Activated CD8-positive, alpha-beta memory T cell treated with anti-CD3 and anti-CD28 coated beads, Interleukin-2, amount 50 U/mL, for 4 hours (primary cell): ENCODE measurements at places on chromosomes 7 and 10.

- no peak for DNase-seq
These were observed 169.6 kb downstream of the POM121L12 start for GRCh38 chr7:53205006-53205405.

DNA sequence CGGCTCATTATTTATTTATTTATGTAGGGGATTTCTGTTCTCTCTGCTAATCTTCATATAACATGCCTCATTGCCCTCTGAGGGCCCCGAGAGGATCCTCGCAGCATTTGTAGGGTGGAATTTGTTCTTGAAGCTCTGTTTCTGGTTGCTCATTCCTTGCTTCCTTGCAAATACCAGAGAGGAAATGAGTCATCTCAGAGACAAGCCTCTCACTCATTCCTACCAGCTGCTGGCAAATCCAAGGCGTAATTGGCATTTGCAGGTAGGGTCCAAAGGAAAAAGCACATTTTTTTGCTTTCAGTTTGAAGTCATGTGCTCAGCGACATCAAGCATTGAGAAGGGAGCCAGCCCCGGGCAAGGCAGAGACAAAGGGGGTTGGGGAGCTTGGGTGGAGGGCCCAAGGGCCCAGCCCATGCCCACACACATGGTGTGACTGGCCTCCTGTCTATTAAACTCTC lies 501.6 kb downstream of the GALNT17 start:
- no peak for DNase-seq

DNA sequence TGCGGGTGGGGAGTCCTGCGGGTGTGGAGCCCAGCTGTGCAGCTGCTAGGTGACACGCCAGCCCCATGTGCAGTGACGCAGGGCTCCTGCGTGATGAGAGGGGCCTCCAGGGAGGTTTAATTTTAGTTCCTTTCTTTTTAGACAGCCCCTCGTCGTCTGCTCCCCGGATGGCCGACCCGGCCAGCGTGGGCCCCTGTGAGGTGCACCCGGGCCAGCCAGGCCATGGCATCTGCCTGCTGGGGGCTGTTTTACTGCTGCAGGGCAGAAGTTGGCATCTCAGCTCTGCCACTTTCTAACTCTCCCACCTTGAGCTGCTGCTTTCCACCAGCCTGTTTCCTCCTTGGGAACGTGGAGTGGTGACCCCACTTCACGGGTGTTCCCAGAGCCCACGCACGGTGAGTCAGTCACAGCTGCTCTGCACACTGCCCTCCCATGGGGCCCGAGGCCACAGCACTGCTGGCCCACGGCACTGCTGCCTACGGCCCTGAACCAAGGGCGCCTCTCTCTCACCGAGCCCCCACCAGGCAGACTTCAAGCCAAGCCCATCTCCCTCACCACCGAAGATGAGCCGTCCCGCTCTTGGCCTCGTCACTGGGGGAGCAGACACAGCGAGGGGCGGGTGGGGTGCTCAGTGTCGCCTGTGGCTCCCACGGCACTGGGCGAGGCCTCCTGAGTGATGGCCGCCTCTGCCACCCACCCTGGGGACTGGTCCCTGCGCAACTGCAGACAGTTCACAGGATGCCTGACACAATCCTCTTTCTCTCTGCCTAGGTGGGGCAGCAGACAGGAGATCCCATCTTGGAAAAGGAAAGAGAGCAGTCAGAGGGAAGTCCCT lies 21.3 kb downstream of the CYP2W1 start:
- no peak for DNase-seq

DNA sequence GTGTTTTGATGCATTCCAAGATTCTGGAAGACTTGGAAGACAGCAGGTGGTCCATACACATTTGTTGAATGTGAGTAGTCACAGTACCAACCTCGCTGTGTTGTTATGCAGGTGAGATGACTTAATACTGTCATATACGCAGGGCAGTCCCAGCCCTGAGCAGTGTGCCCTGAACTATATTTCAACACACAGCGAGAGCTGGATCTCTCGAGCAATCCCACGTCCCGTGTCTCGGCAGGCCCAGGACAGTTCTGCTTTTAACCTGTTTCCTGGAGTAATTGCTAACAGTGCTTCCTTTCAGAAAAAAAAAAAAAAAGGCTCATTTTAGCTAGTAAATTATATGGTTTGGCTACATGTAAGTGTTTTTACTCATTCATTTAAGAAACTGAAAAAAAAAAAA lies 179.7 kb downstream of the PRKCQ start:
- no peak for DNase-seq

GRCh38 chr10:113108194-113108835 lies 158.3 kb downstream of the TCF7L2 start:
- peak; percentile 22 for DNase-seq

GRCh38 chr10:80603516-80603915 lies 65.8 kb downstream of the SH2D4B start:
- no peak for DNase-seq

DNA sequence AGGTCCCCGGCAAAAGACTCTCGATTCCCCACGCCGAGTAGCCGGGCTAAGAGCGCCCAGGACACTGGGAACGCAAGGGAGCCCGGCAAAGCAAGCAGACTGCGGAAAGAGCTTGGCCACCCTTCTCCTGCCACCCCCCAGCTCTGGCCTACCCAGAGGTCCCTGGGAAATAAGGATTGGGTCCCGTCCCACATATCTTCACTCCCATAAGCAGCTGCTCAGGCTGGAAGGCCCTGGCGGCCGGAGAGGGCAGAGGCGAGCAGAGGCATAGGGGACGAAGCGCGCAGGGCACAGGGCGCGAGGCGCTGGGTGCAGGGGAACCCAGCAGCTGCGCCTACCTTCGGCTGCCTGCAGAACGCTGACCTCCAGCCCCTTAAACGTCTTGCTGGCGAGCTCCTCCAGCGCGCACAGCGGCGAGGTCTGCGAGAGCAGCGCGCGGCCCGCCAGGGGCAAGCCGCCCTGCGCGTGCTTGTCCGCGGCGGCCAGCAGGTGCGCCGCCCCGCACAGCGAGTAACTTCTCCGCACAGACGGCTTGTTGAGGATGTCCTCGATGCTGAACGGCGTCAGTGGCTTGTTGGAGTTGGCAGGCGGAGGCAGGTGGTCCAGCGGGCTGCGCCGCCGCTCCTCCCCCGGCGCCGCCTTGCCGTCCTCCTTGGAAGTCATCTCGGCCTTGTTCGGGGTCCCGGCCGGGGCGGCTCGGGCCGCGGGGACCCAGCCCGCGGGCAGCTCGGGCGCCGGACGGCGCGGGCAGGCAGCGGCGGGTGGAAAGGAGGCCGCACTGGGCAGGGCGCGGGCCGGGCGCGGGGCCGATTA lies 904 bp downstream of the LBX1 start:
- no peak for DNase-seq

- DNase-seq = no peak
These were observed 35.6 kb upstream of the INSIG1 start for GRCh38 chr7:155262031-155262430.

- no peak for DNase-seq
These were observed 17.7 kb upstream of the KLF6 start for GRCh38 chr10:3802526-3803265.

DNA sequence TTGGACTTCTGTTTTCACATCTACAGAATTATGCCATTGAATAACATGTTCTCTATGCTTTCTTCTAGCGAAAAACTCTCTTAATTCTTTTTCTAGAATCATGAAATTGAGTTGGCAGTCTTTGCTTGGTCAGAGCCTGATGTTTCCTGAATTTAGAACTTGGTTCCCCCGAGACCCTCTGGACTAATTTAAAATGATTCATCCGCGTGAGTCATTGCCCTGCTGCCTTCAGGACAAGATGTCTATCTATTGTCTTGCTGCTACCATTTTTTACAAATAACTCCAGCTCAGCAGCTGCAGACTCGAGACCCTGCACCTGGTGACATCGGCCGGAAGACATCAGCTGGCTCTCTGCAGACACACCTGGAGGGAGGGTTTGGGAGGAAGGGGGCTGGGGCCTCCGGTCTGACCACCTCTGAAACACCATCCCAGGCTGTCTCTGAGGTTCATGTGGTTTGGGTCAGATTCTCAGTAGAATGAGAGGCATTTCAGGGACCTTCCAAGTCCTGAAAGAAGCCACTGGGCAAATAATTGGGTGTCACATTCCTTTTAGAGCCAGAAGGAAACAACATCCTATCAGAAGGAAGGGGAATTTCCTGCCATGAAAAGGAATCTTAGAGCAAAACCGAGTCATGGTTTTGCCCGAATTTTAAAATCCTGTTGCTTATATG lies 20.9 kb upstream of the KLF6 start:
- peak; percentile 47 for DNase-seq

GRCh38 chr10:130138479-130138866 lies 2.3 kb downstream of the GLRX3 start:
- DNase-seq = no peak

GRCh38 chr10:59354434-59354833 lies 7.9 kb downstream of the FAM13C start:
- no peak for DNase-seq

GRCh38 chr7:98203261-98203963 lies 7.8 kb upstream of the BHLHA15 start:
- no peak for DNase-seq

DNA sequence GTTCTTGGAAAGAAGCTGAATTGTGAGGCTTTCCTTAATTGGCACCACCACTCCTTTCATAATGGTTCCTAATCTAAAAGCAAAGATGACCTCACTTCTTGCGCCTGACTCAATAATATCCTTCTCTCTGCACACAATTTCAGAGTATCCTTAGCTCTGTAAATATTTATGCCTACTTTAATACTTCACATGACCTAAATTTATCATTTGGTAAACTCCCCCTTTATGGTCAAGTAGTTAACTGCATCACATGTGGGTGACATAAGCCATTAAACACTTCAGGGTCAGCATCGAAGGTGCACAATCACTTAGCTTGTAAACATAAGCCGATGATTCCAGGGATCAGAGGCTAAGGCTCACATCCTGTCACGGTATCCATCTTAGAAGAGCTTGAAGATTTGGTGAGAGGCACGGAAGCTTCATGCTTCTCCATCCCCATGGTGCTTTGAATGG lies 7.3 kb upstream of the RHOBTB1 start:
- DNase-seq = no peak

- no peak for DNase-seq
These were observed 1029.5 kb upstream of the LRRN3 start for GRCh38 chr7:110061387-110061786.

DNA sequence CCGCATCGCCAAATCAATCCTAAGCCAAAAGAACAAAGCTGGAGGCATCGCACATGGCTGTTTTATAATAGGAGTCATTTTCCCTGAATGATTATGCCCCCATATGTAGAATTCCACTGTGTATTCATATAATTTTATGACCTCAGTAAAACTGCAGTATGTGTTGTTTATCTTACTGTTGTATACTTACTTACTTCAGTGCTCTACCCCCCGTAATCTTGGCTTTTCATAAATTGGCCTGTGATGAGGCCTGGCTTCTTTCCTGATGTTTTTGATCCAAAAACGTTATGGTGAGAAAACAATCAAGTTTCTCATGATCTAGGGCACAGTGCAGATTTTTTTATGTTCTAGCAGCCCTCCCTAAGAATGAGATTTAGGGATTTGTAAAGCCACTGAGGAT lies 306.4 kb upstream of the FZD1 start:
- no peak for DNase-seq

GRCh38 chr10:123678376-123678775 lies 12.2 kb downstream of the GPR26 start:
- DNase-seq = no peak

GRCh38 chr7:75958802-75959543 lies 35.4 kb downstream of the TMEM120A start:
- DNase-seq = no peak

DNA sequence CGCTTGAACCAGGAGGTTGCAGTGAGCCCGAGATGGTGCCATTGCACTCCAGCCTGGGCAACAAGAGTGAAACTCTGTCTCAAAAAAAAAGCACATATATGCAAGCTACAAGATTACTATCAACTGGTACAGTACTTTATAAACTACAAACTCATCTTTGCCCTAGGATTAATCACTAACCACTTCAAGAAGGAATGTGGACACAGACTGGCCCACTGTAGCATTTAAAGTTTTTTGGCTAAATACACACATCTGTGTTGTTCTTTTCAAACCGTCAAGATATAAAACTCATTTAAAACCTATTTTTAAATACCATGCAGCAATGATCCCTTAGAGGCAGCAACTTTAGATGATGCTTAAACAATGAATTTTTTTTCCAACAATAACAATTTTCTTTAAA lies 205.4 kb downstream of the IMMP2L start:
- no peak for DNase-seq

GRCh38 chr10:101230183-101230917 lies 1.1 kb upstream of the LBX1 start:
- no peak for DNase-seq

DNA sequence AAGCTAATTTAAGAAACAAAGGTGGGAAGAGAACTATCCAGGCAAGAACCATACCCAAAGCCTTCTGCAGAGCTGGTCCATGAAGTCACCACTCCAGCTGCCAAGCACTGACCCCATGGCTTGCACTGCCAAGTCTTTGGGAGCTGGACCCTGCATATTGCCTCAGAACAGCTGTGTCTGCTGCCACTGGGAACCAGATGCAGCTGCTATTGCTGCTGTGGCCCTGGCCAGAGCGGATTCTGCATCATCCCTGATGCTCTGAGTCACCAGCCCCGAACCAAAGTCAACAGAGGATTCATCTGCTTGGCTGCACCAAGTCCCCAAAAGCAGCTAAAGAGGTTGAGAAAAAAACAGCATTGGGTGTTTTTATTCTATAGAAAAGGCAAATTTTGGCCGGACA lies 39.2 kb upstream of the GSAP start:
- no peak for DNase-seq

GRCh38 chr10:71285180-71285545 lies 33.9 kb upstream of the SLC29A3 start:
- DNase-seq = peak; percentile 25

GRCh38 chr7:45140827-45141226 lies 16.8 kb upstream of the RAMP3 start:
- no peak for DNase-seq

- DNase-seq = no peak
These were observed 106.7 kb downstream of the LRMDA start for GRCh38 chr10:75538144-75538543.

DNA sequence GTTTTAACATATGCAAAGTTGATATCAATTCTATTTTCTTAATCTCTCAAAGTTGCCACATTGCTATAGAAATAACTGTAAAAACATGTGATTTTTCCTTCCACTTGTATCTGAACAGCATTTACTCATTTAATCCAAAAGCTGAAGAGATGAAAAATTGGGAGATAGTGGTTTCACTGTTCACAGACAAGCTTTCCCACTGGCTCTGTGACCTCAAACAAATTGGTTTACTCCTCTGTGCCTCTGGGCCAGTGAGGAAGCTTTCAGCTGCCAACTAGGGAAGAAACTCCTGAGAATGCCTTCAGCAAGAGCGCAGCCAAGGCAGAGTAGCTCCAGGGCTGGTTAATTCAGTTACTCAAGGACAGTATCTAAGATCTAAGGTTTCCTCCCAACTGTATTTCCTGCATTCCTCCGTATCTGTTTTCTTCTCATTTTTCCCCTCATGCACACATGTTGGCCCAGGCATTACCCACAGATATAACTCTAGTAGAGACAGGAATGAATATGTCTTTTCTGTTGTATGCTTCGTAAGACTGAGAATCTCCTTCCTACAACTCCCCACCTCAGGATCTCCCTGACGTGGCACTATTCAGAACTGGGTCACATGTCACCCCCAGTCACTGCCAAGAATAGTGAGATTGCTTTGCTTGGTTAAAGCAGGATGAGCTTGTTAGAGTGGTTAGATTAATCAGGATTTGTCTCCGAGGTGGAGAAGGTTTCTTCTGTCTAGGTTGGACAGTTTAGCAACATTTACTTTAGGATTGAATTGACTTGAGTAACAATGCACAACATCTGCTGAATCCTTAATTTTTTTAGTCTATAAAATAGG lies 315.7 kb downstream of the NRG3 start:
- DNase-seq = no peak

GRCh38 chr7:41104631-41105030 lies 598.3 kb downstream of the INHBA start:
- DNase-seq = no peak

- peak; percentile 80 for DNase-seq
These were observed 37.5 kb downstream of the GDI2 start for GRCh38 chr10:5775685-5776084.
